ENCODE measurements at places on chromosomes 6 and 20.

GRCh38 chr6:142195862-142196541 is 48.9 kb downstream of the VTA1 start:
- no peak for DNase-seq

DNA sequence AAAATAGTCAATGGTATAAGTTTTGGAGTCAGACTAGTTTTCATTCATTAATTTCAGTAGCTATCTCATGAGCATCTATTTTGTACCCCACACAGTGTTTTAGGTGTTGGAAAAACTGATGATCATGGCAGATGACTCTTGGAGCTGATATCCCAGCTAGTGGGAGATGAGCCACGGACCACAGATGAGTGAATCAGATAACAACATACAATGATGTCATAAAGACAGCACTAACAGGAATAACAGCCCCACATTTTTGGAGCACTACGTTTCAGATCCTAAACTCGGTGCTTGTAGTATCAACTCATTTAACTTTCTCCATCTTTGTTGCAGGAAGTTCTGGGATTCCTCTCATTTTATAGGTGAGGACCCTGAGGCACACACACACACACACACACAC is 67.8 kb upstream of the EDN3 start:
- no peak for DNase-seq

DNA sequence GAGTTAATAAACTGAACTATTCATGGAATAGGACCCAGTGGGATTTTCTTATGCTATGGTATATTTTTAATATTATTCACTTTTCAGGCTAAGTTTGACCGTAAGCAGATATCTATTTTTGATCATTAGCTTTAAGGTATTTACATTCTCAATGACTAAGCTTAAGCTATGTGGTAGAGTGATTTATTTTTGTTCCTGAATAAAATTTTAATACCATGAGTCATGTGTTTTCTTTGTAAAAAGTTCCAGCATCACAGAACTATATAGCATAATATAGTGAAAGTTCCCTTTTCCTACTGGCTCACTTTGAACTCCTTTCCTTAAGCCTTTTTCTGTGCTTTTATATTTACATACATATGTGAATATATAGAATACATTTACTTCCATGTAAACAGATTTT is 75.8 kb downstream of the BCKDHB start:
- DNase-seq = no peak

- no peak for DNase-seq
These were observed 5.3 kb upstream of the SCUBE3 start for GRCh38 chr6:35208419-35208818.

GRCh38 chr6:67391955-67392354 is 1243.1 kb upstream of the ADGRB3 start:
- no peak for DNase-seq

DNA sequence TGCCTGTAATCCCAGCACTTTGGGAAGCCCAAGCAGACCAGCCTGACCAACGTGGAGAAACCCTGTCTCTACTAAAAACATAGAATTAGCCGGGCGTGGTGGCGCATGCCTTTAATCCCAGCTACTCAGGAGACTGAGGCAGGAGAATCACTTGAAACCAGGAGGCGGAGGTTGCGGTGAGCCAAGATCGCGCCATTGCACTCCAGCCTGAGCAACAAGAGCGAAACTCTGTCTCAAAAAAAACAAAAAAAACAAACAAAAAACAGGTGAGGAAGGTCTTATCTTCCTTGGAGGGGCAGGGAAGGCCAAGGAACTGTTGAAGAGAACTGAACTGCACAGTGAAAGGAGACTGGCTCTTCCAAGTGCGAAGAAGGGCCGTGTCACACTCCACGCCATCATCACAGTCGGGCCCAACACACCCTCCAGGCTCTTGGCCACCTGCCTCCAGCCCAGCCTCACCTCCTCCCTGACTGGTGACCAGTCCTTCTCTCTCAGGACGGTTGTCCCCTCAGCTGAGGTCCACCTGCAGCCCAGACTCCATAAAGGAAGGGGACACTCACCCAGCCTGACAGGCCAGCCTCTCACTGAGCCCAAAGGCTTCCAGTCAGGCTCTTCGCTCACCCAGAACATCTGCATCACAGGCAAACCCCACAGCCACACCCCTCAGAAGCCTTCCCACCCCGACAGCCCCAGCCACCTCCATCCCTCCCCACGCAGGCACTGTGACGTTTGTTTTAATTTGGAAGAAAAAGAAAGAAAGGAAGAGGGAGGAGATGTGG is 4.1 kb downstream of the ZC3H12D start:
- DNase-seq = no peak

DNA sequence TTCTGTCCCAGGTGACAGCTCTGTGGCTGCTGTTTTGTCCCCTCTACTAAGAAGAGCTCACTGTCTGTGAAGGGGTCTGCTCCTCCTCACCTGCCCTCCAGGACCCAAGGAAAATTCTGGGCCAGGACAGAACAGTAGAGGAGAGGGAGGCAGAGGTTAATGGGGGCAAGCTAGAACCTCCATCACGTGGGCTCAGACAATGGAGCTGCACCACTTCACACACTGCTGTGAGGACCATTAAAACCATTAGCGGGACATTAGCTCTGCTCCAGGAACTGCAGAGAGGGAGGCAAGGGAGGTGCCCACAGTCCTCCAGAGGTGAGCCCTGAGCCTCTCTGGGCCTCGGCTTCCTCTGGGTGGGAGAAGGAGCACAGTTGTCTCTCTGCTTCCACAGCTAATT is 78.4 kb downstream of the NOL4L start:
- no peak for DNase-seq

- no peak for DNase-seq
These were observed 46.4 kb downstream of the PRL start for GRCh38 chr6:22250486-22250885.

All from vagina (tissue), 2 donors.